ENCODE measurements at places on chromosomes 3 and 15.

- no peak for DNase-seq
Measured at GRCh38 chr15:94503293-94503692, 271.9 kb downstream of the MCTP2 start.

GRCh38 chr3:37988931-37989525 is 1.6 kb upstream of the VILL start:
- no peak for DNase-seq

GRCh38 chr15:38671675-38672254 is 107.2 kb upstream of the RASGRP1 start:
- DNase-seq = no peak

DNA sequence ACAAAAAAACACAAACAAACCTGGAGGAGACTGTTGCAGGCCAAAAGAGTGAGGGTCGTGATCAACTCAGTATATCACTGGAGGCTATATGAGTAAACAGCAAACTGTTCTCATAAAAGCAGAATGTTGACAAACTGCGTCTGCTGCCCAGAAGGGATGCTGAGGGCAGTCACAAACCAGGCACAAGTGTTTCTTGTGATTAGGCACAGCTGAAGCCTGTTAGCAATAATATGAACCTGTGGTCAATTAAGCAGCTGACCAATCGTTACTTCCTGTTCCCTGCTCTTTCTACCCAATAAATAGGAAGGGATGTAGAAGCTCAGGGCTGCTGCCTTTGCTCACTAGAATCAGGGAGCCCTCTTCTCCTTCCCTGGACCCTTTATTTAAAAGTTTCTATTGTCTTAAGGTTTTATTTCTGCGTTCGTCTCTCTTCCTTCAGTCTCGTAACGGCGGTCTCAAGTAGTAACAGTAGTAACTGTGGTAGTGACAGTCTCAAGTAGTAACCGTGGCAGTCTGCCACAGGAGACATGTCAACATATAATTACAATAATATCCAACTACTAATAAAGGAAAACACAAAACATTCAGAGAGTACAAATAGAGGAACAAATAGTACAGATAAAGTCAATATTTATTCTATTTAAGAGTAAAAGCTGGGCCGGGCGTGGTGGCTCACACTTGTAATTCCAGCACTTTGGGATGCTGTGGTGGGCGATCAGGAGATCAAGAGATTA is 698.4 kb upstream of the CCDC54 start:
- no peak for DNase-seq

- DNase-seq = no peak
Measured at GRCh38 chr3:49124991-49125670, 4.5 kb upstream of the USP19 start.

DNA sequence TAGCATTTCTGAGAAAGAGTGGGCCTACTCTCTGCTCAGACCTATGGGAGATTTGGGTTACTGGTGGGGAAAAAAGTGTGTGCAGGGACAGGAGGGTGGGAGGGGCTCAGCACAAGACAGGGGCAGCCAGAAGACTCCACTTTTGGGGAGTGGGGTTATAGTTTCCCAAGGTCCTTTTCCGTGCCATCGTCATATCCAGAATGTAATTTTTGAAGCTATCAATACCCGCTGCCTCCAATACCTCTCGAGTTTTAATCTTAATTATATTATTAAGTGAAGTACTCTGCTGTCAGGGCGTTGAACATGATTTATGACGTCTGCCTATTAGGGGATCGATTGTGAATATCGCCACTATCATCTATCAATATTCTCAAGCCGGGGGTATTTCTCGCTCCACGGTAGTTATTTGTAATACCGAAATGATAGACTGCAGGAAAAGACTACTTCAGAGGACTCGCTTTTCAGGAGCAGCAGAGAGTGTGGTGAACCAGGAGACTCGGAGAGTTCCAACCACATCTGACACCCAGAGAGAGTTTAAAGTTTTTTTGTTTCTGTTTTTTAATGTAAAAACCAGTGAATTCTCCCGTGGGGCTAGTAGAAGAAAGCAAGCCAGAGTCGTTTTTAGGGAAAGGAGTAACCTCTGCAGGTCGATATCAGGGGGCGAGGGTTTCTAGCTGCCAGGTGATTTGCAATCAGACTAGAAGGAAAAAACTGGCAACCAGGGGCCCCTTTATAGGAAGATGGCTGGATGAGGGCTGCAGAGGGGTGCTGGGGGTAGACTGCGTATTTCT is 20.6 kb downstream of the NR2F2 start:
- DNase-seq = no peak

DNA sequence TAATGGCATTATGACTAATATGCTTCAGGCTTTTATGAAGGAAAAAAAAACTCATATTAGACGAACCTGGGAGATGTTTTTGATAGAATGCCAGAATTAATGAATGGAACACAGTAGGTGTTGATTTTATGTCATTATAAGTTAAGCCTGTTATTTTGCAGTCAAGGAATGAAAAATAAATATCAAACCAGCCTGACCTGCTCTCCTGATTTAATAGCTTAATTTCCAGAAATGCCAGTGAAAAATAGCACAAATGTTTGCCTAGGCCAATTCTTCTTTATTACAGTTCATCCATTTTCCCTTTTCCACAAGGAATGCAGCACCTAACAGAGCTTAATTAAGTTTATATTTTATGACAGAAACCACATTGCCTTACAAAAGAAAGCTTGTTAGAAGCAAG is 292.0 kb downstream of the TBL1XR1 start:
- DNase-seq = no peak

DNA sequence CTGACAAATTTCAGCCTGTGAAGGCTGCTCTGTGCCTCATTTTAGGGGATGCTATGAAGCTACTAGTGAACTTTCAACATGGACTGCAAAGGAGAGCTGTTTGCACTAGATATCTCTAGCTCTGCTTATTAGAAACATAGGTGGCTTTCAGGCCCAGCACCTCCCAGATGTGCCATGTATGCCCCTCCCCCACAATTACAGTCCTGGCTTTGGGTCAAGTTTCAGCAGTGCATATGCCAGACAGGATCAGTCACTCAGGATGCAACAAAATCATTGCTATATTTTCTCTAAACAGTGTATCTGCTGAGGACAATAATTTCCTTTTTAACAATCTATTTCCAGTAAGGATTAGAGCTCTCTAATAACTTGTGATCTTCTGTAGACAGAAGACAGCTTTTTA is 178.8 kb upstream of the STAC start:
- DNase-seq = no peak

DNA sequence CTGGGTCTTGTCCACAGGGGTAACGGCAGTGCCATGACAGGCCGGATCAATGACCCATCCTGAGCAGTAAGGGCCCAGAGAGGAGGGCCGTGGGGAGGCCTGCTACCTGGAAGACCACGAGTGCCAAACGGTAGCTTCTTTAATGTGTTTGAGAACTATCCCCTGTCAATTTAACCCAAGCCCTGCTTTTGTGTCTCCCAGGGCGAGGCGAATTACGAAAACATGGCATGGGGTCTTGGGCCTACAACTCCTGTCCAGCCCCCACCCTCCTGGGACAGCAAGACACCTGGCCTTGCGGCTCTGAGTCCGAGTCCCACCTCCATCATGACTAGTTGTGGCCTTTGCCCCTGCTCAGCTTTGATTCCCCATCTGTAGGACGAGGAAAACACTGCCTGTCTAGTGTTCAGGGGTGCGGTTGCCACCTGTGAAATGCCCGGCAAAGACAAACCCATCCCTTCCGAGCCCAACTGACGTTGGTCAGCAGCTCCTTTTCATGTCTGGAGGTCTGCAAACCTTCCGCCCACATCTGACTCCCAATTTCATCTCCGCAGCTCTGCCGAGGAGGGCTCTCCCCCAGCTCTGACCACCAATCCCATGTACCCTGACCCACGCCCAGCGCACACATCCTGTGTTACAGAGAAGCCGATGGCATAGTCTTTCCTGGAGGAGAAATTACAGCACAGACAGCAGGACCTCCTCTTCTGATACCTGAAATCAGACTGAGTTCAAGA is 28.9 kb upstream of the SNRPA1 start:
- no peak for DNase-seq

- DNase-seq = no peak
Measured at GRCh38 chr3:67853520-67853919, 199.1 kb upstream of the SUCLG2 start.

GRCh38 chr3:190983875-190984274 is 121.4 kb upstream of the GMNC start:
- DNase-seq = no peak

GRCh38 chr15:25830844-25831451 is 32.2 kb downstream of the ATP10A start:
- DNase-seq = no peak

- DNase-seq = no peak
Measured at GRCh38 chr15:27427276-27427675, 456.3 kb downstream of the GABRG3 start.

GRCh38 chr3:167361306-167361705 is 18.8 kb downstream of the ZBBX start:
- no peak for DNase-seq

DNA sequence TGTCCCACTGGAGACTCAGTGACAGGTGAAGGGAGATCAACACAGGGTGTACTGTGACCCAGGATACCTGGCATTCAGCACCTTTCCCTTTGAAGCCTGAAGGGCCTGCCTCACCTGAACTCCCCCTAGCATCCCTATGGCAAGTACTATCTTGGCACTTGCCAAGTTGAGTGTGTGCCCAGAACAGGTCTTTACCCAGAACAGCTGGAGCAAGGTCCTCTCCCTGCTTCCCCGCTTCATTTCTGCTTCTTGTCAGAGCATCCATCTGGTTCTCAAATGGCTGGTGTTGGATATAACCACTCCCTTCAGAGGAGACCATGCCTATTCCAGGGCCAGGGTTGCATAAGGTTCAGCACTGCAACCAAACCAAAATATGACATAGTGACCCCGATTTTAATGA is 73.0 kb downstream of the FAM43A start:
- DNase-seq = no peak

GRCh38 chr15:75902129-75902557 is 1.5 kb upstream of the FBXO22 start:
- no peak for DNase-seq

GRCh38 chr3:50212502-50212901 is 7.4 kb downstream of the SLC38A3 start:
- no peak for DNase-seq

- DNase-seq = no peak
Measured at GRCh38 chr3:188361888-188362287, 207.9 kb downstream of the LPP start.

DNA sequence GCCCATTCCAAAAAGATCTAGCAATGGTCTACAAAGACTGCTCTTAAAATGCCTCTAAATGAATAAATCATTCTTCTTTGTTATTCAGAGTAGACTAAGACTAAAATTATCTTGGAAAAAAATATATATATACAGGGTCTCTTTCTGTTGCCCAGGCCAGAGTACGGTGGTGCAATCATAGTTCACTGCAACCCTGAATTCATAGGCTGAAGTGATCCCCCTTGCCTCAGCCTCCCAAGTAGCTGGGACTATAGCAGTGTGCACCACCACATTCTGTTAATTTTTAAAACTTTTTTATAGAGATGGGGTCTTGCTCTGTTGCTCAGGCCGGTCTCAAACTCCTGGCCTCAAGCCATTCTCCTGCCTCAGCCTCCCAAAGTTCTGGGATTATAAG is 18.7 kb downstream of the WWTR1 start:
- DNase-seq = no peak

DNA sequence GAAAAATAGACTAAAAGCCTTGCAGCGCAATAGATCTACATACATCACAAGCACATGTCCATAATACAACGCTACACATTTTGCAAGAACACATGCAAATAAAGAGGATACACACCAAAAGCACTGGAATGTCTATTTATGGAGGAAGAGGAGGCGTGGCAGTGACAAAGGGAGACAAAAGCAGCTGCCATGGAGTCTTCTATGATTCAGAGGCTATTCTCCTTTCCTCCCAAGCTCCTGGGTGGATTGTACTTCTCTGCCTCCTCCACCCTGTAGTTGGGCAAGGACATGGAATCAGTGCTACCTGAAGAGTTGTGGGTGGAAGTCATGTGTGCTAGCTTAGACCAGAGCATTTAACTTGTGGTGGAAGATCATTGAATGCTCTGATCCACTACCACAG is 57.9 kb upstream of the ABHD2 start:
- no peak for DNase-seq

GRCh38 chr3:67386451-67386850 is 268.0 kb downstream of the SUCLG2 start:
- no peak for DNase-seq

GRCh38 chr3:9172851-9173321 is 76.6 kb downstream of the SRGAP3 start:
- no peak for DNase-seq

All from activated CD8-positive, alpha-beta memory T cell treated with anti-CD3 and anti-CD28 coated beads for 1 hour (primary cell).